ENCODE measurements at places on chromosomes 16 and 17.

DNA sequence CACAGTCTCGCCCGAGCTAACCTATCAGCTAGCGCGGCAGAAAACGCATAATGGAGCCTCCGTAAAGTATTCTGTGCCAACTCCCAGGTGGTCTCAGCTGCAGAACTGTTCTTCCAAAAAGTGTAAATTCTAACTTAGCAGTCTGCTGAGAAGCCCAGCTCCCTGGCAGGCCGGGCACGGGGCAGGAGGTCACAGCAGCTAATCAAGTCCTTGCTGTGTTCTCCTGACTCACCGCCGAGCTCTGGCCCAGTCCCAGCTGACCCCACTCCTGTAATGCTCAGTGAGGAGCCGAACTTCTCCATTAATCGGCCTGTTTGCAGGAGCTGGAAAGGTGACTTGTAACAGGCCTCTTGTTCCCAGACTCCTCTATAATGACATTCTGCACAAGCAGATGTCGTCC is 193.3 kb downstream of the IRX3 start:
- no peak for DNase-seq

DNA sequence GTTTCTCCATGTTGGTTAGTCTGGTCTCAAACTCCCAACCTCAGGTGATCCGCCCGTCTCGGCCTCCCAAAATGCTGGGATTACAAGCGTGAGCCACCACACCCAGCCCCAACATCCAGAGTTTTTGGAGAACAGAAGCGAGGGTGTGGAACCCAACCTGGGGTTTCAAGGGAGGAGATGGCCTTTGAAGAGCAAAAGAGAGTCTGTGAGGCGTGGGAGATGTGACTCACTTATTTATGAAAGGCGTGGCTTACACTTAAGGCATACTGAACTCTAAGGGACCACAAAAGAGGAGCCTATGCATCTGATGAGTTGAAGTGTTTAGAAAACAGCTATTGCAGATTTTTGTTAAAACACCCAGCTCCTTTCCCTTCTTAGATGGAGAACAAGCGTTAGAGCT is 18.9 kb downstream of the ARSG start:
- DNase-seq: no peak

DNA sequence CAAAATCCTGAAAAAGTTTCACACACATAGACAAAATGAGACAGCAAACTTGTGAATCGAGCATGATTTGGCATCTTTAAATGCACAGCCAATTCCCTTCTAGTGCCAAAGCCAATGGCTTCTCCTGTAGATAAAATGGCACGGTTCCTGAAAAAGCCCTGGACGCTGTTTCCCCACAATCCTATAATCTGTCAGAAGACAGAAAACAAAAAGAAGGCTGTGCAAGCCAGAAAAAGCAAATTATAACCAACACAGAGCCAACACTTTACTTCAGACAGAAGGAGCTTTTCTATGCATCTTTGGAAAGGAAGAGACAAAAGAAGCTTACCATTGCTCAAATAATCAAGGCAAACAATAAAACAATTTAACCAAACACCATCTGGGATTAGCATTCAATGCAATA is 23.8 kb downstream of the FAM222B start:
- no peak for DNase-seq

GRCh38 chr16:26729951-26730541 is 336.7 kb upstream of the C16orf82 start:
- no peak for DNase-seq

GRCh38 chr17:8798176-8798845 is 854 bp downstream of the MFSD6L start:
- DNase-seq: no peak

DNA sequence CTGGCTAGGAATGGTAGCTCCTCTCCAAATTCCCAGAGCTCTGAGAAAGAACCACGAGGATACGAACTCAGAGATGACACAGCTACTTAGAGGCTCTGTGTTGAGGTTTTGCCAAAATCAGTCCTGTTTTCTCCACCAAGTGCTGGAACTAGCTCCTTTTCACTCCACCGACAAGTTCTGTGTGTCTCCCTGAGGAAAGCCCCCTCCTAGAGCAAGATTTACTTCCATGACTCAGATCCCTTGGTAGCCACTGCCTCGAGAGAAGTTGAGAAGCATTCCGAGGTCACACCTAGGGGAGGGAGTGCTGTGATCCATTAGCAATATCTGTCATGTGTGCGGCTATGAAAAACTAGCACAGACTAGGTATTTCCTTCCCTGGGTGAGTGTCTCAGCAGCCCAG is 30.6 kb downstream of the IL21R start:
- DNase-seq: no peak

GRCh38 chr16:14061732-14062259 is 9.3 kb upstream of the MRTFB start:
- no peak for DNase-seq

GRCh38 chr17:41651625-41652460 is 27.5 kb upstream of the KRT17 start:
- no peak for DNase-seq

DNA sequence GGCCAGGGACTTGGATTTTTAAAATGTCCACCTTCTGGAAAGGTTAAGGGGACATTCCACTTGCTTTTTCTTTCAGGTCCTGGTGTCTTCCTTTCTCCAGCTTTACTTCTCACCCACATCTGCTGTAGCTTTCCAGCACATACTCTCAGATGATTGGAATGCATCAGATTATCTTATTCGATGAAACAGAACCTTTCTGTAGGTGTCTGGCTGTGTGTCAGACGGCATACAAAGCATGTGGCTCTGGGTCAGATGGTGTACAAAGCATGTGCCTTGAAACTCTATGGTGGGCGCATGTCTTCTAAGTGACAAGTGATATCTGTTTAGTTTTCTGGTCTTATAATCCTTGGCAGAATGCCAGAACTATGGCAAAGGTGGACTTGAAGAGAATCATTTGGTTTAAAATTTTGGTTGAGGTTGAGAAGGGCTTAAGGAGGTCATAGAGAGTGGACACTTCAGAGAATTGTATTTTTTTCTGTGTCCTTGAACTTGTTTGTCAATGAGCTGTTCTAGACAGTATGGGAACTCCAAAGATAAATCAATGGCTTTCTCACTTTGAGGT is 125.3 kb downstream of the FTO start:
- DNase-seq: no peak

DNA sequence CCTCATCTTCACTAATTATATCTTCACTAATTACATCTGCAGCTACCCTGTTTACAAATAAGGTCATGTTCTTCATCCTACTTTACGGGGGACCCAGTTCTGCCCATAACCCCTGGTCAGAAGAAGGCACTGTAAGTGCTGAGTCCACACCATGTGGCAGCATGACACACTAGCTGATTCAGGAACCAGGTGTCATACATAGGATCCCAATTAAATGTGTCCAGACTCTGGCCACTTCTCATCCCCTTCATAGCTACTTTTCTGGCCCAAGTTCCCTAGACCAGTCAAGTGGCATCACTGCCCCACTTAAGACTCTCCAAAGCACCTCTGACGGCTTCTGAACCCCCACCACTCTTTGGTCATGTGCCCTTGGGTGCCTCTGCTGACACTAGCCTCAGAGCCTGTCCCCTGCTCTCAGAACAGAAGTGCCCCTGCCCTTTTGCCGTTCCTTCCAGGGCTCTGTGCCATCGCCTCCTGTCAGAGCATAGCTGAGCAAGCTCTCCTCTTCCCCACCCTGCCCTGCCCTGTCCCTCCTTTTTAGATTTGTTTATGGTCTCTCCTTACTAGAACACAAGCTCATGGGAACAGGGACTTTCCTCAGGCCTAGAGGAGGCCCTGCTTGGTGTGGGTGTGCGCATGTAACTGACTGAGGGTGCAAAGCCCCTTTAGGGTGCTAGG is 61.1 kb downstream of the B9D1 start:
- no peak for DNase-seq
